ENCODE measurements at places on chromosomes 4 and X.

- DNase-seq: peak; percentile 18
These were observed 484 bp downstream of the GALNTL6 start for GRCh38 chr4:171813526-171814250.

GRCh38 chr4:177427192-177427591, 15.0 kb downstream of the AGA start:
- DNase-seq: peak; percentile 51

DNA sequence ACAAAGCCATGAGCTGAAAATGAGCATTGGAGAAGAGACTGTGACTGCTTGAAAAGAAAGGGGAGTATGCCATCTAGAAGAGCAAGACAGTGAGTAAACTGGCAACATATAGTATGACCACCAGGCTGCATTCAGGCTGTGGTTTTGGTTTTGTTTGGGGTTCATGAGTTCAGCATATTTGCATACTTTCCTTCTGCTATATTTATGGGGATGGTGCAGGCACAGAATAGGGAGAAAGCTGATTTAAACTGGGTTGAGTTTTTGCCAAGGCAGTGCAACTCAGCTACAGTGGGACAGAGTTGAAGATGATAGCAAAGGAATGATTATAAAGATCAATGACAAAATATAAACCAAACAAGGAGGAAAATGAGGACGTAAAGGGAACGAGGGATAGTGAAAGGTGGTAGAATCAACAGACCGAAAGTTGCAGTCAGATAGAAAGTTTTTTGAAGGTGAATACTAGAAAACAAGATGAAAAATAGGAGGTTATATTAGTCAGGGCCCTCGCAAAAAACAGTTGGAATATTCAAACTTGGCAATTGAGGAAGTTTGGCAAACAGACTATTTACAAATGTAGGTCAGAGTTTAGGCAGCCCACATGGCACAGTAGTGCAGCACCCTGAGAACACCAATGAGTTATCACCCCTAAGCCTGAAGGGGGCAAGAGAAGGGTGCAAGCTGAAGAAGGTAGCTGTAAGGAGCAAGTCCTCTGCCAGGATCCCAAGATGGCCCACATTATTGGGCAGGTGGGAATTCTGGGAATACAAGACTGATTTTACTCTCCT, 114.8 kb upstream of the MAP9 start:
- peak; percentile 30 for DNase-seq

GRCh38 chr4:93178279-93178678, 650.3 kb upstream of the ATOH1 start:
- DNase-seq: peak; percentile 7

DNA sequence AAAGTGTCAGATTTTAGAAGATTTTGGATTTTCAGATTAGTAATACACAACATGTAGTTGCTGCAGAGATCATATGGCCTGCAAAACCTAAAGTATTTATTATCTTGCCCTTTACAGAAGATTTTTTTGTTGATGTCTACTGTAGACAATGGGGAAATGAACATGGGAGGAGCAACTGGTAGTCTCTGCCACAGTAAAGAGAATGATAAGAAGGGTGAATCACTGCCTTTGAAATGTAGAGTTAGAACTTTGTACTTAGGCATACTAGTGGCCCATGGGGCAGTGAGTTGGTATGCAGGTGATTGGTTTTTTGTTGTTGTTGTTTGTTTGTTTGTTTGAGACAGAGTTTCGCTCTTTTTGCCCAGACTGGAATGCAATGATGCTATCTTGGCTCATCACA, 50.1 kb downstream of the GAB1 start:
- peak; percentile 69 for DNase-seq

GRCh38 chrX:40188573-40189417, 91.0 kb upstream of the BCOR start:
- no peak for DNase-seq

DNA sequence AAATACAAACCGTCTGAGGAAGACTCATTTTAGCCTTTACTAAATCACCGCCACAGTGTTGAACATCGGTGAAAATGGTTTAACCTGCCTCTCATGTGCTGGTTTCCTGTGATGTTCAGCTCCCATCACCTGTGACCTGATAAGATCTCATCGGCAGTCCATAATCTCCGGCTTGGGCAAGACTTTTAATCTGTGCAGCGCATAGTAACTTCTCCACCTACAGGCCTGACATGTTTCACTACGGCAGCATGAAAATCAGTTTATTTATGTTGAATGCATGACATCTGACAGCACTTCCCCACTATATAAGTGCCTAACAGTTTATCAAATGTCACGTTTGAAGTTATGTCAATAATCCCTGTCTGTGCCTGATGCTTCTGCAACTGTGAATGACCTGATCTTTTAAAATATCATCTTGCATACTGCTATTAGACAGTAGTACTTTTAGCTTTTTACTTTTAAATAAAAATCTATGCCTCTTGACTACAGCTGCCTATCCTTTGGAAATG, 1919.8 kb upstream of the AGA start:
- DNase-seq: no peak

- no peak for DNase-seq
These were observed 11.8 kb upstream of the SH3RF1 start for GRCh38 chr4:169282429-169283113.

- DNase-seq: no peak
These were observed 41.8 kb upstream of the WWC2 start for GRCh38 chr4:183057255-183057654.

DNA sequence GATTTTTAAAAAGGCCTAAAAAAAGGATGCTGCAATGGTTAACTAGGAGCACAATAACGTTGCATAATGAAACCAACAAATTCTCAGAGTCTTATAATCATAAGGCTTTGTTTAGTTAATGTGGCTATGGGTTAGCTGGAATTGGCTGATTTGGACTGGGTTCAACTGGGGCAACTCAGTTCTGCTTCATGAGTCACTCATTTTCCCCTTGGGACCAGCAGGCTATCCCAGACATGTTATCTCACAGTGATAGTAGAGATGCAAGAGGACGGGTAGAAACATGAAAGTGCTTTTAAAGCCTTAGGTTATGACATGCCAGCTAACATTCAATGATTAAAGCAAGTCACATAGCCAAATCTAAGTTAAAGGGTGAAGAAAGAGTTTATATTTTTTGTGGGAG, 189.2 kb upstream of the GK2 start:
- peak; percentile 85 for DNase-seq

DNA sequence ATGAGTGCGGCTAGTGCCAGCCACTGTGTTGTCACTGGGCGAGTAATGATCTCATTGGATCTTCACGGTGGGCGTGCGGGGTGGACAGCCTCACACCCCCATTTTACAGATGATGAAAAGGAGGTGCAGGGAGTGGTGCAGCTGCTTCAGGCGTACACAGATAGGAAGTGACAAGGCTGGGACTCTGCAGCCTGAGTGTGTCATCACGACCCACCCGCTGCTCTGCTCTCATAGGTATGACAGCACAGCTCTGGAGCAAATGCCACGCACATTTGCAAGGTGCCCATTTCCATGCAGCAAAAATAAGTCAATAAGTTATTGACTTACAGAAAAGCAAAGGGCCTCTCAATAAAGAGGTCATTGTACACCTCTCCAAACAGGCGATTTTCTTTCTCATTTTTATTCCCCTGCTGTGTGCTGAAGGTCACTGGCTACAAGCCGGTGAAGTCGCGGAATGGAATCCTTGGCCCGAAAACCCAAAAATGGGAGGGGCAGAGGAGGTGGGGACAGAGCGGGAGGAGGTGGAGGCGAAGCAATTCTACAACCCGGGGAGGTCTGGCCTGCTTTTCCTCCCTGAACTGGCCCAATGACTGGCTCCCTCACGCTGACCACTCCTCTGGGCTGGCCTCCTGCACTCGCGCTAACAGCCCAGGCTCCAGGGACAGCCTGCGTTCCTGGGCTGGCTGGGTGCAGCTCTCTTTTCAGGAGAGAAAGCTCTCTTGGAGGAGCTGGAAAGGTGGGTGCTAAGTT, at the start of gene SOD3:
TSS of gene SOD3 (plus strand) at position 658 of the 750 bp plus-strand sequence. CDS start 3,949 bp downstream, outside the sequence.
- peak; percentile 47 for DNase-seq

DNA sequence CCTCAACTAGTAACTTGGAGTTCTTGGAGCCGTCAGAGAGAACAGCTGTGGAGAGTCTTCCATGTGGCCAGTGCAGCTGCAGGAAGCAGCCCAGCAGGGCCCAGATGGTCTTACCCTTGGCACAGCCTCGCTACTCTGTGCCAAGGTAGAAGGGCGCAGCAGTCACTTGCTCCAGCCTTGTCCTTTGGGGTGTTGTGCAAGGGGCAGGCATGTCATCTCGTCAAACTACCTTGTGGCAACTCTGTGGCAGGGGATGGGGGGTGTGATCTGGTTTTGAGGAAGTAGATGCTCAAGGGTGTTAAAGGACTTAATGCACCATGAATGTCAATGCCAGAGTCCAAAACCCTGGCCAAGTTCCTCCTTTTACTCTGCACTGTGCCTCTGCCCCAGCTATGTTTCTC, 34.2 kb upstream of the TBC1D14 start:
- no peak for DNase-seq

DNA sequence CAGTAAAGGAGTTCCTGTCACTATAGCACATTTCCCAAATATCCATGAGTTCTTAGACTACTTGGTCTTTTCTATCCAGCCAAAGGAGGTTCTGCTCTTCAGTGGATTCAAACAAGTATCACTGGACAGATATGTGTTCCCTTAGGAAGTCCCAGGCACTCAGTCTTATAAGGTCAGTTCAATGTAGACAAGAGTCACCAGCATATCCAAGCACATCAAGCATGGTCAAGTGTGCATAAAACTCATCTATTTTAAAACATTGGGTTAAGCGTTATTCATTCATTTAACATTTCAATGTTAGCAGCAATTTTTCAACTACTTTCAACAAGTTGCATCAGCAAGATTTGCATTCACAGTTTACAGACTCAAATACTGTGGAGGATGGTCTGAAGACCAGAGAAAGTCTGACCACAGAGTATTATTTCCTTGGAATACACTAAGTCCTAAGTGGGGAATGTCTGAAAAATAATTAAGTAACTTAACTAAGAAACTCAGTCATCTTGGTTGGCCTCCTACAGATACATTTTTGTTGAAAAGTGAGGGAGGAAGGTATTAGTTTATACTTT, 630.5 kb upstream of the IGFBP7 start:
- no peak for DNase-seq

GRCh38 chr4:153555730-153556434, 89.7 kb downstream of the TMEM131L start:
- peak; percentile 66 for DNase-seq

- peak; percentile 99 for DNase-seq
These were observed 32.4 kb upstream of the MYOZ2 start for GRCh38 chr4:119103263-119103662.

DNA sequence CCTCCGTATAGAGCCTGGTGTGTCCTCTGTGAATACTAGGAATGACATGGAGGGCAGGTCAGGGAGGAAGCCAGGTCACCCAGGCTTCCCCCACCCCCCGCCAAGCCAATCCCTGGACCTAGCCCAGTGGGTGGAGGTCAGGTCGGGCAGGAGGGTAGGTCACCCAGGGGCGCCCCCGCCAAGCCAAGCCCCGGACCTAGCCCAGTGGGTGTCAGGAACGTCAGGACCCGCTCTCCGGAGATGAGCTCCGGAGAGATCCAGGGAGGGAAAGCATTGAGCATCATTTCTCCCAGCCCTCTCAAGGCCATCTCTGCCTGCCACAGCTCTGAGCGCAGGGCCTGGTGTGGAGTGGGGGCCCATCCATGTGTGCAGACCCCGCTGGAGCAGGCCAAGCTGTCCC, 48.6 kb downstream of the WFS1 start:
- DNase-seq: no peak

- DNase-seq: no peak
These were observed 10.9 kb upstream of the NALF2 start for GRCh38 chrX:69493193-69493592.
